ENCODE measurements at places on chromosomes 5 and 9.

DNA sequence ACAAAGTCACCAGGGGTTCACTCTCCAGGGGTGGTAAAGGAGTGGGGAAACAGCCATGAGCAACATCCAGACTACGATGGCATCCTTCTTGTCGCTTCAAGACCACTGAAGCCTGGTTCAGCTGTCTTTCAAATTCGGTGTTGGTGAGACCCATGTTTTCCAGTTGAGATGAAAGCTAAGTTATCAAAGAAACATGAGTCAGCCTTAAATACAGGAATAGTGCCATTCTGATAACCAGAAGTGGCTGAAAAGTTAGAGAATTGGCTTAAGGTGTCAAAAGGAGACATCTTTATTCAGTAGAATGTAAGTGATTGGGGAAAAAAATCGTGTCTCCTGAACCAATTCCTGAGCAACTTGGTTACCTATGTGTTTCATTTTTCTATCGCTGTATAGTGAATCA is 7.0 kb upstream of the CARD19 start:
- no peak for DNase-seq

GRCh38 chr9:130451509-130452388 is 7.0 kb downstream of the ASS1 start:
- peak; percentile 71 for DNase-seq

DNA sequence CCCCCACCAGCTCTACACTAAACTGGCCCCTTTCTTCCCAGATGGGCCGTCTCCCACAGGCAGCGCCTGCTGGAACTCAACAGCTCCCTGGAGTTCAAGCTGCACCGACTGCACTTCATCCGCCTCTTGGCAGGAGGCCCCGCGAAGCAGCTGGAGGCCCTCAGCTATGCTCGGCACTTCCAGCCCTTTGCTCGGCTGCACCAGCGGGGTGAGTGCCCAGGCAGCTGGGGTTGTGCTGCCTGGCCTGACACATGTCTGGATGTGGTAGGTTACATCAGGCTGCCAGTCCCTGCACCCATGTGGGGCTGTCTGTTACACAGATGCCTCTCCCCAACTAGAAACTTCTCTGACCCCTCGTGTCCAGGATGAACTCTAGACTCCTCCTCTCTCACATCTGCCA is 9.8 kb downstream of the NHP2 start:
- DNase-seq = no peak

- DNase-seq = no peak
Measured at GRCh38 chr9:8424786-8425410, 625.3 kb upstream of the DMAC1 start.

Data from omental fat pad (tissue), 4 donors.